ENCODE measurements at places on chromosomes 5 and 9. TPM values are rescaled to one million over a fixed set of nuclear protein-coding genes. Genes with fewer than 3 reads are reported as not detected.

GRCh38 chr9:18989865-18990264 lies 43.1 kb downstream of the SAXO1 start:
- no peak for DNase-seq
- H3K36me3 ChIP-seq, result no peaks in the 10 kb centered on the region
- H3K27me3 ChIP-seq, result no peaks in the 10 kb centered on the region
- no peak overlapping the region for H3K27ac ChIP-seq

The TSLP gene
- 1.3 TPM for total RNA-seq

DNA sequence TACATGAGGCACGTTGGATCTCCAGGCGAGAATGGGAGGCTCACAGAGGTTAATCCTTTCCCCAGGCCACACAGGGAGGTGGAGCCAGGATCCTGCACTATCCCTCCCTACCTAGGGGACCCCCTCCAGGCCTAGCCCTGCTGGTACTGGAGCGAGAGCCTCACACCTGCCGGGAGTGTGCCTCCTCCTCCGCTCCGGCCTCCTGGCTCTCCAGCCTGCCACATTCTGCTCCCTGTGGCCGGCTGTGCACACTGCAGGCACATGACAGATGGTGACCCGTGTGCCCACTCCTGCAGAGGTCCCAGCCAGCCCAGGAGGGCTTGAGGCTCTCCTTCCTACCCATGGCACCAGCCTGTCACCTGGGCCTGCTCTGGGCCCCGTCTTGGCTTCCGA lies 93.4 kb downstream of the RXRA start:
- H3K27me3 ChIP-seq, result no peaks in the 10 kb centered on the region
- H3K4me1 ChIP-seq, result peaks cover 13% of the 10 kb centered on the region
- H3K4me3 ChIP-seq, result no peak overlapping the region
- H3K36me3 ChIP-seq, result peaks cover 77% of the 10 kb centered on the region
- no peak overlapping the region for H3K27ac ChIP-seq

The FOXD4L4 gene
- 0.77 TPM for total RNA-seq

GRCh38 chr9:87771316-87772006 lies 45.5 kb downstream of the CTSL start:
- no peak overlapping the region for H3K27ac ChIP-seq
- no peaks in the 10 kb centered on the region for H3K4me1 ChIP-seq
- no peak for DNase-seq
- H3K4me3 ChIP-seq, result no peak overlapping the region

- no peaks in the 10 kb centered on the region for H3K36me3 ChIP-seq
- H3K4me3 ChIP-seq, result no peak within 1 kb of the TSS
- DNase-seq, result no peak
- H3K27me3 ChIP-seq, result peaks cover 23% of the 10 kb centered on the region
- H3K27ac ChIP-seq, result no peak within 1 kb of the TSS
Observed at GRCh38 chr5:140840978-140841962, at the start of gene PCDHA8. Gene PCDHA8, plus strand, starts transcription at chr5:140841187. Its CDS starts 135 bp downstream, at chr5:140841322.

The NR5A1 gene
- not detected for total RNA-seq

DNA sequence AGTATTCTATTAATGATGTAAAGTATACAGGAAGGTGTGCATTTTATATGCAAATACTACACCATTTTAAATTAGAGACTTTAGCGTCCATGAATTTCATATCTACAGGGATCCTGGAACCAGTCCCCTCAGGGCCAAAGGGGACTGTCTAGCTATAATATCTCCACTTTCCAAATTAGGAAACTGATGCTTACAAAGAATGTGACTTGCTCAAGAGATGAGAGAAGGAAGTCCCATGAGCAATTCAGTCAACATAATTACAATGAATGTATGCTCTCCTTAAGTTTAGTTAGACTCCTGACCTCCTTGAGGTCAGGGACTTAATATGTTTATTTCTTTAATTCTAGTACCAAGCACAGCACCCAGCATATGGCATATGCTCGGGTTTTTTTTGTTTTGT lies 23.7 kb downstream of the NIPBL start:
- DNase-seq, result no peak
- H3K27ac ChIP-seq, result no peak overlapping the region
- peaks cover 25% of the 10 kb centered on the region for H3K4me1 ChIP-seq
- no peaks in the 10 kb centered on the region for H3K36me3 ChIP-seq

- peaks cover 50% of the 10 kb centered on the region for H3K4me1 ChIP-seq
- DNase-seq, result no peak
- no peaks in the 10 kb centered on the region for H3K27me3 ChIP-seq
- no peak overlapping the region for H3K4me3 ChIP-seq
- H3K36me3 ChIP-seq, result no peaks in the 10 kb centered on the region
- H3K27ac ChIP-seq, result peak overlapping the region; percentile 99
Observed at GRCh38 chr5:180817893-180818674, 15.5 kb upstream of the MGAT1 start.

GRCh38 chr9:123929177-123929869 lies 603 bp downstream of the DENND1A start:
- H3K36me3 ChIP-seq, result no peaks in the 10 kb centered on the region
- H3K27ac ChIP-seq, result peak overlapping the region; percentile 65
- peak overlapping the region; percentile 72 for H3K4me3 ChIP-seq
- DNase-seq, result peak; percentile 48

GRCh38 chr5:91607675-91608074 lies 224.6 kb upstream of the ARRDC3 start:
- no peak for DNase-seq
- H3K4me3 ChIP-seq, result no peak overlapping the region
- no peak overlapping the region for H3K27ac ChIP-seq

DNA sequence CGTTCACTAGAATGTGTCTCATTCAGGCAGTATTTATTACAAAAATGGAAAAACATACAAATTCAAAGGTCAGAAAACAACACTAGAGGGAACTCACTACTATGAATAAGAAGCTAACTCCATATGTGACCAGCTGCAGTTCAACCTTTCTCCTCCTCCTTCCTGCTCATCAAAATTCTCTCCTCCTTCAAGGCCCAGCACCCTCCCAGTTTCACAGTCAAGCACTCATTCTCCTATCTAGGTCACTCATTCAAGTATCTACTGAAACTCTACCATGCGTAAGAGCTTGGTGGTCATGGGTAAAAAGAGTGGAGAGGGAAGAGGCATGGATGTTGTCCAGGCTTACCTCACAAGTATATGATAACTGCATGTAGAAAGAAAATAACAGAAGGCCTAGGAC lies 27.7 kb downstream of the ECPAS start:
- H3K36me3 ChIP-seq, result no peaks in the 10 kb centered on the region
- no peak for DNase-seq
- H3K27ac ChIP-seq, result no peak overlapping the region
- H3K4me1 ChIP-seq, result peaks cover 25% of the 10 kb centered on the region

The PCDHGA12 gene
- 5.9 TPM for total RNA-seq

DNA sequence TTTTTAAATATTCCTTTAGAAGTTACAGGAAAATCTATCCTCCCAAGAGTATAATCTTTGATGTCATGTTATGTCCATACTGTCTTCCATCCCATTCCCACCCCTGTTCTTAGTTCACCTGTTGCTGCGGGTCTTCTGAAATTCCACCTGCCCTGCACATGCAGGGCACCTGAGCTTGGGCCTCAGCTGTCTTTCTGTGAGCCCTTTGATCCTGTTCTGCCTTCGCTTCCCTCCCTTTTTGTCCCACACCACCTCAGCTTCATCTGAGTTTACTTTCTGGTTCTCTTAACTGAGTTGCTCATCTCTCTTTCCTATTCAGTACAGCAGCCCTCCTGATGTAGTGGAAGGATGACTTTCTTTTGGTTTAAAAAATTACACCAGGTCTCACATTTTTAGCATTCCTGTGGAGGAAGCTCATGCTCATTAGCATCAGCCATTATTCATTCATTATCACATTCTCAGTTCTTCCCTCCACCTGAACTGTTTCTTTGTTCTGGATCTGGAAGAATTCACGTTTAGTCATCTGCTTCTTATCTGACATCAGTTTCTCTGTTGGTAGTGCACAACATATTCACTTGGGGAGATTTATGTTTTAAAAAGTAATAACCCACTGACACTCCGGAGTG lies 211.0 kb downstream of the ADCY2 start:
- H3K36me3 ChIP-seq, result no peaks in the 10 kb centered on the region
- H3K4me1 ChIP-seq, result no peaks in the 10 kb centered on the region

DNA sequence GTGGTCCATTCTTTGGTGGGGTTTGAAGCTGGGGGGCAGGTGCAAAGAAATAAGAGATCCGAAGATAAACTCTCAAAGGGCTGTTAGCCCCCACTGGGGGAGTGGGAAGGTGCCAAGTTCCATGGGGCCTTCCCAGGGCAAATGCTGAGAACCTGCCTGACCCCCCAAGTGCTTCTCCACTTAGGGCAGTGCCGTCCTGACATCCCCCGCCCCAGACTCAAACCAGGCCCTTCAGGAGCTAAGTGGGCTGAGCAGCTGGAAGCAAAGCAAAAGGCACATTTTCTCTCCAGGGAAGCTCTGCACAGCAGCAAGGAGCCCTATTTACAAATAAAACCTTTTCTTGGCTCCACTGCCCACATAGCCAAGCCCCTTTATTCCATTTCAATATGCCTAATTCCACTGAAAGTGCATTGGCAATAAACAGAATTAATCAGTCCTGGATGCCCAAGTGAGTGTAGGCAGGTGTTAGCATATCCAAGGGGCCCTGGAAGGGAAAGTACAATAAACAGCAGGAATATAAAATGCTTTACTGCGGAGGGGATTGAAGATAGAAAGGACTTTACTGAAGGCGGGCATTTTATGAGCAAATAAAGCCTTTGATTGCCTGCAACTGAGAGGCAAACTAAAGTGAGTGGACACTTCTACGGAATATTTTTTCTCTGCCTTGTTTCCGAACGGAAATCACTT lies 44.6 kb downstream of the WHRN start:
- H3K36me3 ChIP-seq, result no peaks in the 10 kb centered on the region
- H3K27ac ChIP-seq, result no peak overlapping the region

The TSPAN17 gene
- 32.3 TPM for total RNA-seq

GRCh38 chr9:136342181-136343120 lies 15.1 kb downstream of the GPSM1 start:
- H3K4me3 ChIP-seq, result peak overlapping the region; percentile 49
- H3K36me3 ChIP-seq, result peaks cover 17% of the 10 kb centered on the region
- peak; percentile 89 for DNase-seq
- peak overlapping the region; percentile 72 for H3K27ac ChIP-seq

The SLC34A3 gene
- not detected for total RNA-seq

DNA sequence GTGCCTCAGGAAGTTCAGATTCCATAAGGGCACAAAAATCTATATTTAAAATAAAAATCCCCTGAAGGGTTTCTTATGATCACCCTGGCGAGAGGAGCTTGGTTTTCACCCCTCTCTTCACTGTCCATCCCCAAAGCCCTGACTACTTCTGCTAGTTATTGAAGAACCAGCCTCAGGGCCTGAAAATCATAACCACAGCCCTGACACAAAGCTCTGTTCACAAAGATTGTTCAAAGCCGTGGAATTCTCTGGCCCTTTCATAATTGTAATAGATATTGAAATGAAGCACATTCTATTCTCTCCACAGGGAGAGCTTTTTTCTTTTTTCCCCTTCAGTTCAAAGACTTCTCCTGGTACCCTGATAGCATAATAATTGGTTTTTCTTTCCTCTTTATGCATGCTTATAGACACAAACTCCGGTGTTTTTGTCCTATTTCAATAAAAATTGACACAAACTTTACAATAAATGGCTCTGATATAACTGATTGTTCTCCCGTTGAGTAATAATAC lies 343.8 kb downstream of the CAAP1 start:
- no peak overlapping the region for H3K4me3 ChIP-seq
- no peak overlapping the region for H3K27ac ChIP-seq

The ADAMTS16 gene
- total RNA-seq, result 1.1 TPM

DNA sequence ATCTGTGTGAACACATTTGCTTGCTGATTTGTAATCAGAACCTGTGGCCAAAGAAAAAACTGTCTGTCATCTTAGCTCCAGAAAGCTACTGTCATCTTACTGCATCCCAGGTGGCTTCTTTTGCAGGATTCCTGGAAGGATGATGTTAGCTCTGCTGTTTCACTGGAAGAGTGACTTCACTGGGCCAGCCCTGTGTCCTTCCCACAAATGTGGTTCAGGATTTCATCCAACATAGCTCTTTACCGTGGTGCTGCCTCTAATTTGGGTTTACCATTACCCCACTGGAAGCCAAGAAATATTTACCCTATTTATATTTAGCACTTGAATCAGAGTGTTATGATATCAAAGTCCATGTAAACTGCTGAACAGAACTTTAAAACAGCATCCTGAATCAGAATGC lies 501.0 kb downstream of the GADD45G start:
- peaks cover 29% of the 10 kb centered on the region for H3K4me1 ChIP-seq
- H3K27ac ChIP-seq, result no peak overlapping the region
- no peak overlapping the region for H3K4me3 ChIP-seq
- no peaks in the 10 kb centered on the region for H3K36me3 ChIP-seq
- H3K27me3 ChIP-seq, result no peaks in the 10 kb centered on the region
- DNase-seq, result no peak

The GPR150 gene
- 0.18 TPM for total RNA-seq

- H3K4me3 ChIP-seq, result no peak overlapping the region
- H3K27ac ChIP-seq, result no peak overlapping the region
- H3K36me3 ChIP-seq, result no peaks in the 10 kb centered on the region
- no peak for DNase-seq
- peaks cover 22% of the 10 kb centered on the region for H3K4me1 ChIP-seq
Observed at GRCh38 chr9:124001866-124002525, 9.6 kb upstream of the LHX2 start.

DNA sequence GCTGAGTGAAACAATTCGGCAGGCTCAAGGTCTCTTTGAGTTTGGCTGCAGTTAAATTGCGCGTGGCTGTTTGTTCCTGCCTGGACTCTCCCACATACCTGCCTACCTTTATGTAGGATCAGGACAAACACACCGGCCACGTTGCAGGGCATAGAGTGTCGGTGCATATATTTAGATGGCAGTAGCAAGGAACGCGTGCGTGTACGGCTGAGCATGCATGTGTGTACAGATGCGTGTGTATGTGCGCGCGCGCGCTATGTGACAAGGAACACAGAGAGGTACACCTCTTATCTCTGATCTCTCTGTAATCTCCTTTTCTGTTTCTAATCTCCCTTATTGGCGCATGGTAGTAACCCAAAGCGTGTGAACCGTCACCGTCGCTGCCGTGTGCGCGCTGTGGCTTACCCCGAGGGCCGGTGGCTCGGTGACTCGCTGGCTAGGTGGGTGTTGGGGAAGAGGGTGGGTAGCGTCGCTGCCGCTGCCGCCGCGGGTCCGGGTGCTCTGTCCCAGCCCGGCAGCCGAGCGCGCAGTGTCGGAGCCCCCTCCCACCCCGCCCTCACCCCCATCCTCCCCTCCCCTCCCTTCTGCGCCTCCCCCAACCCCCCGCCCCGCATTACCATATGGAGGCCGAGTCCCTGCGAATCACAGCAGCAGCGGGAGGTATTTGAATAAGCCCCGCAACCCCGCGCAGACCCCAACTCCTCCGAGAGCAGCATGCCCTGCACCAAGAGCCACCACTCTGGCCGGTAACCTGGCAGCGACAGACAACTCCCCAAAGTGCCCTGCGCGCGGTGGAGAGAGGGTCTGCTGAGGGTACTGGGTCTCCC lies 204.8 kb downstream of the MEF2C start:
- no peak overlapping the region for H3K27ac ChIP-seq
- H3K27me3 ChIP-seq, result peaks cover 97% of the 10 kb centered on the region
- no peaks in the 10 kb centered on the region for H3K36me3 ChIP-seq
- H3K4me1 ChIP-seq, result peaks cover 30% of the 10 kb centered on the region
- no peak for DNase-seq
